ENCODE measurements at places on chromosomes 4 and X. TPM values are rescaled to one million over a fixed set of nuclear protein-coding genes. Genes with fewer than 3 reads are reported as not detected.

DNA sequence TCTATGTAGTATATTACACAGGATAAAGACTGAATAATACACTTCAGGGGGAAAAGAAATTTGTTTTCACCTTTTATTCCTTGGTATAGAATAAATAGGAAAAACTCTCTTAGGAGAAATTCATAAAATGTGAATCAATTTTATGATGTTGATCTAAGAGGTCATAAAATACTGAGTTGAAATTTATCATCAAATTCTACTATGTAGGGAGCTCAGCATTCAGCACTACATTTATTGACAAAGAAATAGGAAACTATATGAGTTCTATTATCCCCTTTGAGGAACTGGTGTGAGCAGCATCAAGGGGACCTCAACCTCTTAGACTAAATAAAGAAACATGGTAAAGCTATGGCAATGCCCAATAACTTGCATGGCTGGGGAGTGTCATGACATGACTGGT is 348.2 kb upstream of the SMIM31 start:
- no peak for DNase-seq

ANKRD37 gene
- 25.1 TPM for total RNA-seq

- no peak for DNase-seq
Observed at GRCh38 chrX:1507511-1508463, 29.2 kb downstream of the P2RY8 start.

GRCh38 chr4:3337811-3338210 is 45.0 kb downstream of the RGS12 start:
- DNase-seq = no peak

- no peak for DNase-seq
Observed at GRCh38 chrX:20531667-20532066, 265.0 kb upstream of the RPS6KA3 start.

RWDD4 gene
- 16.0 TPM for total RNA-seq

- DNase-seq = no peak
Observed at GRCh38 chrX:70998411-70999027, 67.6 kb upstream of the SLC7A3 start.

XPNPEP2 gene
- total RNA-seq = 6.6 TPM

DNA sequence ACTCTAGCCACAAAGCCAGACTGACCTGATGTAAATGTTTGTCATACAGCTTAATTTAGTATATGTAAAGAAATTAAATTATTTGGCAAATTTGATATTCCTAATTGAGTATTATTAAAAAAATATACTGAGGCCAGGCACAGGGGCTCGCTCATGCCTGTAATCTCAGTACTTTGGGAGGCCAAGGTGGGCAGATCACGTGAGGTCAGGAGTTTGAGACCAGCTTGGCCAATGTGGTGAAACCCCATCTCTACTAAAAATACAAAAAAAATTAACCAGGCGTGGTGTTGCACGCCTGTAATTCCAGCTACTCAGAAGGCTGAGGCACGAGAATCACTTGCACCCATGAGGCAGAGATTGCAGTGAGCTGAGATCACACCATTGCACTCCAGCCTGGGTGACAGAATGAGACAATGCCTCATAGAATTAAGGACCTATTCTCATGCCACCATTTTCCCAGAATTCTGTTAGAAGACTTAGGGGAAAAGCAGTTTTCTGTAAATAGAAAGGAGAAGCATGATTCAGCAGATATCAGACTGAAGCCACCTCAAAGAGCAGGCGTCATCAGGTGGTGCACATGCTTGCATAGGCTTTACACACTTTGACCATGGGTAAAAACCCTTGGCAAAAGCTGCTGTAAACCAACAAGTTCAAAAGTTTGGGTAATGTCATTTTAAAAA is 6.1 kb downstream of the UBQLN2 start:
- no peak for DNase-seq

TKTL2 gene
- total RNA-seq = 0.18 TPM

DNA sequence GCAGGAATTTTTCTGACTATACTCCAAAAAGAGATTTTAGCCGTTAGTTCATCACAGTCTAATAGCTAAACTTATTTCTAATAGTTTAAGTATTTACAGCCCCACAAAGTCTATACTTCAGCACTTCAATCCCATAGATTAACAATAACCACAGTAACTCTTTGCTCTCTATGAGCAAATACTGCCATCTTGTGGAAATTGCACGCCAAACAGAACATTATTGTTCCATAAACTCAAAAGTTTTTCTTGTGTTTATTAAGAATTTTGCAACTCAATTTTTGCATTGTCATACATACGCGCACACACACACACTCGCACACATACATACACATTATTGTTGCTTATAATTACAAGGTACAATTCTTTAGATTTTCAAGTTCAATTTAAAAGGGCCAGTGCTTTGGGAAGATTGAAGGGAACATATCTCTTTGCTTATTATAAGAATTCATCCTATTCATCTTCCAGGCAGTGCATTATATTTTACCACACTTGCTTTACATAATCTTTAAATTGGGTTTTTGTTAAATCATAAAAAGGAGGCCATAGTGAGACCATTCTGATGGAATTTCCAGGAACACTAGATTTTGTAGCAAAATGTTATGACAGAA is 63.8 kb upstream of the ATOH1 start:
- no peak for DNase-seq

LINC00632 gene
- total RNA-seq = 1,334 TPM

DNA sequence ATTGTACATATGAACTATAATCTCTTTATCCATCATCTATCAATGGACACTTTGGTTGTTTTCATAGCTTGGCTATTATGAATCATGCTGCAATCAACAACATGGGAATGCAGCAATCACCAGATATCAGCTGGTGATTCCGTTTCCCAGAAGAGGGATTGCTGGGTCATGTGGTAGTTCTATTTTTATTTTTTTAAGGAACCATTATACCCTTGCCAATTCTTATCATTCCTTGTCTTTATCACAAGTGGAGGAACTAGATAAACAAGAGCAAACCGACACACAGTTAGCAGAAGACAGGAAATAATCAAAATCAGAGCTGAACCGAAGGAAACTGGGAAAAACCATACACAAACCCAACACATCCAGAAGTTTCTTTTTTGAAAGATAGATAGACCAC is 14.5 kb upstream of the LNX1 start:
- no peak for DNase-seq

- DNase-seq = no peak
Observed at GRCh38 chrX:122220644-122221373, 963.3 kb upstream of the GRIA3 start.

DNA sequence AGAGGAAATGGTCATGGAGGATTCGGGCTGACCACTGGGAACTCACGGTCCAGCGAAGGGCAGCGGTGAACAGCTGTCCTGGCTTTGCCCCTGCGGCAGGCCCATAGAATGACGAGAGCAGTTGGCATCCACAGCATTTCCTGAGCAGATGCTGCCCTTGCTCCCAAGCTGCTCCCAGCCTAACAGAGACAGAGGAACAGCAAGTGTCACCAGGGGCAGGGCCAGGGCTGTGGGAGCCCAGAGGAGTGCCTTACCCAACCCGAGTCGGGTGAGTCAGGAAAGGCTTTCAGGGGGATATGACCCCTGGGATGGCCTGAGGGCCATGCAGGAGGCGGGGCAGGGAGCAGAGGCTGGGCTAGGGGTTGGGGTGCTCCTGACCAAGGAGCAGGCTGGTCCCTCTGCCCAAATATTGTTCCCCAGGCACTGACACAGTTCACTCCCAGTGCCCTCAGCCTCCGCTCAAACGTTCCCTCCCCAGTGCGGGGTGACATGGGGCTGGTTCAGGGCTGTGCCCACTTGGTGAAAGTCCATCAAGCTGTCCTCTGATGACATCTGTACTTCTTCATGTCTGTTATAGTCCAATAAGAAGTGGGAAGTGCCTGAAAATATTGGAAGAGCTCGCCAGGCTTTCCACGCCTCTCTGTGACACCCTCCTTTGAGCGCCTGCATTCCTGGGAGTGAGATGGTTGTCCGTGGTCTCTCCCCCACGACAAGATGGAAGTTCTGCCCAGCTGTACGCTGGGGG is 64.7 kb upstream of the GPR78 start:
- DNase-seq = no peak

TBC1D14 gene
- total RNA-seq = 68.2 TPM

DNA sequence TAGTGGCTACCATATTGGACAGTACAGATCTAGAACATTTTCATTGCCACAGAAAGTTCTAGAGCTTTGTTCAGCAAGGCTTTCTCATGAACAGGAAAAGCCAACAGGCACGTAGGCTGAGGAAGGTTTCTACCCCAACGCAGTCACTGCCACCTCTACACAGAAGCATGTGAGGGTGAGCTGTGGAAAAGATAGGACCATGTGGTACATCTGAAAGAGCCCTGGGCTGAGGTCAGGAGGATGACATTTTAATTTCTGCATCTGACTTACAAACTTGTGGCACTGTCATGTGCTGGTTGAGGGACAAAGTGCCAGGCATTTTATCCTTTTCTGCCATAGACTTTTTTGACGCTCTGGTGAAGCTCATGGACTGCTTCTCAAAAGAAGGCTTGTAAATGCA is 454.2 kb downstream of the BCOR start:
- DNase-seq = no peak

DNA sequence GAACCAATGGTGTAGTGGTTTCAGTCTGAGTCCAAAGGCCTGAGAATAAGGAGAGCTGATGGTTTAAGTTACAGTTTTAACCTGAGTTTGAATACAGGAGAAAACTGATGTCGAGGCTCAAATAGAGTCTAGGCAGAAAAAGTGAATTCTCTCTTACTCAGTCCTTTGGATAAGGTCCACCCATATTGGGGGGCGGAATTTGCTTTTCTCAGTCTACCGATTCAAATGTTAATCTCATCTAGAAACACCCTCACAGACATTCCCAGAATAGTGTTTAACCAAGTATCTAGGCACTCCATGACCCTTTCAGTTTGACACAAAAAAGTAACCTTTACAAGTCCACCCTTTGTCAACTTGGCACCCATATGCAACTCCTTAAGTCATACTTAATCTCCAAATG is 216.0 kb downstream of the GRID2 start:
- no peak for DNase-seq

GYPA gene
- 5.1 TPM for total RNA-seq

ARMCX4 gene
- 34.1 TPM for total RNA-seq

DNA sequence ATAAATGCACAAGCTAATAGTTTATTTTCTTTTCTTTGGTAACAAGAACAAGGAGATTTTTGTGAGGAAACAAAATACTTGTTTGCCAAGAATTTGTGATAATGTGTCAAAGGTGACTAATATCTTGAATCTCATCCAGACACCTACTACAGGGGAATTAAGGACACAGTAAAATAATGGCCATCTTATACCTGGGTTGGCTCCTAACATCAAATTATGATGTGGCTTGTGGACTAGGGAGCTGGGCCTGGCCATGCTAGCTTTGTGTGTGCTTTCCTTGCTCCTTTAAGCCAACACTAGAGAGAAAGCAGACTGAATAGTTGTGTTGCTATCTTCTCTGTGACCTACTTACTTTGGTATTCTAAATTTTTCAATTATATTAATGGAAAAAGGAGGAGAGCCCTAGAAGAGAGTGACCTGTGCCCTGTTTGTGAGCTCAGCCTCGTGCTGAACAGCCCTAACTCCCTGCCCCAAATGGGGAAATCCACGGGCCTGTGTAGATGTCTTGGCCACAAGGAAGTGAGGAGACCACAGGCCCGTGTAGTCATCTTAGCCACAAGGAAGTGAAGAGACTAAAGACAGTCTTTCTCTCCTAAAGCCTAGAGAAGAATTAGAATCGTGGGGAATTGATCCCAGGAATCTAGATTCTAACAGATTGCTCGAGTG is 23.3 kb downstream of the ARHGAP24 start:
- peak; percentile 70 for DNase-seq
